ENCODE measurements at places on chromosomes 12 and 14.

- no peak for DNase-seq
These were observed 21.0 kb downstream of the DLK1 start for GRCh38 chr14:100747736-100748135.

DNA sequence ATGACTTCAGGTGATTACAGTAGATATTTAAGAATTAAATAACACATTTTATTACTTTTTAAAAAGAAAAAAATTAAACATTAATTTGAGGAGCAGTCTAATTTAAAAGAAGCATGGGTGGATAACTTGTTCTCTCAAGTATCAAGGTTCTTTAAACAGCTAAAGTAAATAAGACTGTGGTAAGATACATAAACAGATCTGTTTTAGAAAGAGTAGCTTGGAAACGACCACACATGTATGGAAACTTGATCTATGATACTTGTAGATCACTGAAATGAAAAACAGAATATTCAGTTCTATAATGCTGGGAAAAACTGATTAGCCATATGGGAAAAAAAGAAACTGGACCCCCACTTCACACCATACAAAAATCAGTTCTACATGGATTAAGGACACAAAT, 36.0 kb downstream of the TC2N start:
- DNase-seq: no peak

- no peak for DNase-seq
These were observed 138.8 kb downstream of the CALM1 start for GRCh38 chr14:90535556-90536090.

- no peak for DNase-seq
These were observed 457.1 kb downstream of the TMEM132D start for GRCh38 chr12:129446696-129447095.

GRCh38 chr14:58865514-58866281, 227.9 kb downstream of the DACT1 start:
- DNase-seq: no peak

DNA sequence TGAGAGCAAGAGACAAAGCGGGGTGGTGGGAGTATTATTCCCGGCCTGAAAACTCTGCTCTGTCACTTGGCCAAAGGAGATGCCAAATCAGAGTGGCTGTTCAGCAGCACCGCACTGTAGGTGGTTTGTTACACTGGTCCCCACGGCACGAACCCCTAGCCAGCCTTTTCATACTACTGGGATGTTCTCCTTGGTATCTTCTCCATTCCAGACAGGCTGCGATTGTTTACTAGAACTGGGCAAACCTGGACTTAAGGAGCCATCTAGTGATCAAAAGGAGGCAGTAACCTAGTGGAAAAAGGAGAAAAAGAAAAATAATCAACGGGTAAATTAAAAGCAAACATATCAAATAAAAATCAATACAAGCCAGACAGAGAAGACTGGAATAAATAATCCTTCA, 58.9 kb upstream of the TMTC2 start:
- DNase-seq: peak; percentile 67

DNA sequence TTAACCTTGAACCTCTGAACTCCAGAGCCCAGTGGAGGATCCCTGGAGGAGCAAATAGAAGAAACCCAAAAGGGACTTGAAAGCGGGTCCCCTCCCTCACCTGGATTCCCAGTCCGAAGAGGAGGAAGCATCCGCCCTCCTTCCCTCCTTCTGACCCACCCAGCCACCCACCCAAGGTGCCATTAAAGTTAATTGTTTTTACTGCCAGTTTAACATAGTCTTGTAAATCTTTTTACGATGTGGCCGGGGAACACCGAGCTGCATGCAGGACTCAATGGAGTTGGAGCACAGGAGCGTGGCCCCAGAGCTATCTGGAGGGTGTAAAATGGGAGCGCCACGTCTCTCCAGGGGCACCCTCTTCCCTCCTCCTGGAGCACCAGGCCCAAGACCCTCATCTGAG, 49.9 kb upstream of the TBX3 start:
- no peak for DNase-seq

DNA sequence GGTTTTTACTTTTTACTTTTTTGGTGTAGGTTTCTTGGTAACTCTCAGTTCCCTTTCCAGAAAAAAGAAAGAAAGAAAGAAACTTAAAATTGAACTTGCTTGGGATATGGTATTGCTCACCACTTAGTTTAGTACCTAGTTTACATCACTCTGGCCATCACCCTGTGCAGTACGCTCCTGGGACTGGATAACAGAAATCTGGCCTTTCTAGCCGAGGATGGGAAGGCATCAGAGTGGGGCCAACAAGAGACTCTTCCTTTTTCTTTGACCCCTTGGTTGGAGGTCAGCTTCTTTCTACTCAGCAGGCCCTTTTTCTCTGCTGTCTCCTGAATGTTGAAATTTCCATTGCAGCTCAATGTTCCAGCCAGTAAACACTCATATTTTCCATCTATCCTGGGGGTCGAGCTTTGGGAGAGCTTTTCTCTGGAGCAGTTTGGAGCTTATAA, 156.6 kb downstream of the TGFB3 start:
- DNase-seq: peak; percentile 93

- no peak for DNase-seq
These were observed 30.0 kb downstream of the HSP90AA1 start for GRCh38 chr14:102056694-102057442.

- DNase-seq: no peak
These were observed 2.4 kb upstream of the CISTR start for GRCh38 chr12:53754188-53754585.

DNA sequence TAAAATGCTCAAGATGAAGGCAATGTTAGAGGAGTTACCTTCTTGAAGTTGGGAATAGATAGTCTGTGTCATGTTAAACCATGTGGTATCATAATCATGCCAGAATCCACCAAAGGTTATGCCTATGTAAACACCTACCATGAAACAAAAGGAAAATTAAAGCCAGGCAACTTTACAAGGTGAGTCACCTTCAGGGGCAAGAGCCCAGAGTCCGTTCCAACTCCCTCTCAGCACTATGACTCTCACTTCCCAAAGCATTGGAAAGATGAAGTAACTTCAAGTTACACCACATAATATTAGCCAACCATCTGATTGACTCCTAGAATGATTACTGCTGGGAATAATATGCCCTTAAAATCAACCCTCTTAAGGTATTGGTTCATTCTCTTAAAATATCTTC, 38.5 kb downstream of the CATSPERB start:
- no peak for DNase-seq

GRCh38 chr12:6961695-6962284, 8.7 kb downstream of the PHB2 start:
- peak; percentile 80 for DNase-seq

DNA sequence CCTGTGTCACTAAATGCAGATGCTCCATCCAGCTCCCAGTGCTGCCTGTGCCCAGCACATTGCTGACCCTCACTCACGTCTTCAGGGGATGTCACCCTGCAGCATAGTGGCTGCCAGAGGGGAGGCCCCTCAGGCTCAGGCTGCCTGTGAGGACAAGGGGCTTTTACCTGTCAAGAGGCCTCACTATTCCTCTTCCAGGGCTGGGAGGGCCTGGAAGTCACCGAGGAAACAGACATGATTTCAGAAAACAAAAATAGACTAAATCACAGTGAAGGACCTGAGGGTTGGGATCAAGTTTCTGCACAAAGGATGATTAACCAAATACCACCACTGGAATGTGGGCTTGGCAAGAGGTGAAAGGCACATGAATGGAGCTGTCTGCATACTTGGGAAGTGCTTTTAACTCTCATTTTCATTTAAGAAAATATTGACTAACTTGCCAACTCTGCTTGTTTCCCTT, 1202.3 kb downstream of the BCL11B start:
- peak; percentile 10 for DNase-seq

- no peak for DNase-seq
These were observed 3.5 kb downstream of the ATP2A2 start for GRCh38 chr12:110284597-110284996.

- DNase-seq: no peak
These were observed 42.8 kb upstream of the NUAK1 start for GRCh38 chr12:106181401-106182114.

GRCh38 chr12:92786045-92786444, 83.3 kb downstream of the PLEKHG7 start:
- DNase-seq: peak; percentile 46

DNA sequence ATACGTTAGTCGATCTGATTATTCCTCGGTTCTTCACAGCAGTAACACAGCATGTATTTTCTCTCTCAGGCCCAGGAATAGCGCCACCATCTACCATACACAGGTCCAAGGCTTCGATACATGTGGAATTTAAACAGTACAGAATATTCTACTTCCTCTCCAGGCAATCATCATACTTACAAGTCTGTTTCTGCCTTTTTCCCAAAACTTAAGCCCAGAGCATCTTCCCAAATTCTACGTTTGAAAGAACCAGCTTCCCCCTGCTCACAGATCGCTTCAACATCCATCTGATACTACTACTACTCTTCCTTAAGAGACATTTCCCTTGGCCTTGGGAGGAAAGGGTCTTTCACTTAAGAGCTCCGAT, 626 bp downstream of the TXNDC16 start:
- peak; percentile 67 for DNase-seq

DNA sequence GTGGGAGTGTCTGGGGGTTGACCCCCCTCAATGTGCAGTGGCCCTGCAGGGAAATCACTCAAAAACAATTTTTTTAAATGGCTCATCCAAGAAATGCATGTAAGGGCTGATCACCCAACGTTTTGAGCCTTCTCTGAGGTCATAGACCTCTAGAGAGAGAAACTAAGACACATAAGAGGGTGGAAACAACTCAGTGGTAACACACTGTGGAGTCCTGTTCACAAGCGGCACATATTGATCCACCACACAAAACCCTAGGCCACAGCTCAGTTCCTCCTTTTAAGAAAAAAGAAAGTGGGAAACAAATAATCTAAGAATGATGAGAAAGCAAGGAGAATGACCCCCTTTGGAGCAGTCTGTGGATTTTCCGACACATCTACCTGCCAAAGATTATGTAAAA, 83.0 kb upstream of the METAP2 start:
- no peak for DNase-seq

- DNase-seq: peak; percentile 65
These were observed 1.1 kb downstream of the PDE3A start for GRCh38 chr12:20369305-20370013.

GRCh38 chr12:12446786-12447185, 89.9 kb downstream of the BORCS5 start:
- no peak for DNase-seq

DNA sequence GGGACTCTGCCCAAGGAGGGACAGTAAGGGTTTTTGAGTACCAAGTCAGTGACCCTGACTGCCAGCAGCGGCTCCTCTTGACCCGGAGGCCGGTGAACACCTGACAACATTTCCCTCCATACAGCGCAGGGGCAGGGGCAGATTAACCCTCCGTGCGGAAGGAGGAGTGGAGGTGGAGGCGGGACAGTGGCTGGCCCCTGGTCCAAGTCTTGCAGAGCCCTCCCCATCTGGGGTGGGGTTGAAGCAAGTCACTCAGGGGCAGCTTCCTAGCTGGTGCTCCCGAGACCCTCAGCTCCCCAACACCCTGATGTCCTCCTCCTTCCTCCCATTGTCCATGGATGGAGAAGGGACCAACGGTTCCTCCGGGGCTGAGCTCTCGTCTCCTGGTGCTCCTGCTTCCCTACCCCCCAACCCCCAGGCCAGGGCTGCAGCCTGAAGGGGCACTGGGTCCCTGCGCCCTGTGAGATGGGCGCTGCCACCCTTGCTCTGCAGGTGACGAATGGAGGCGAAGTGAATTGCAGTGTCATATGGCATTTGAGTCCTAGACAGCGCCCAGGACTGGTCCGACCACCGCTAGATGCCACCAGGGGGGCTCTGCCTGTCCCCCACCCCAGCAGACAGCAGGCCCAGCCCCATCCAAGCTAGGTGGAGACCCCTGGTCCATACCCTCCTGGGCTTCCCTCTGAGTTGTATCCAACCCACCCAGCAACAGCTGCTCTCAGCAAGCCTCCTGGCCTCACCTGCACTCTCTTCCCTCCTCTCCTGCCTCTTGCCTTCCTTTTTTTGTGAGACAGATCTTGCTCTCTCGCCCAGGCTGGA, 7.0 kb upstream of the AMN start:
- DNase-seq: no peak

GRCh38 chr12:92185052-92185451, 39.4 kb upstream of the BTG1 start:
- DNase-seq: no peak

GRCh38 chr12:21644516-21644915, 13.1 kb downstream of the LDHB start:
- no peak for DNase-seq

GRCh38 chr12:2344476-2344875, 291.7 kb downstream of the CACNA1C start:
- DNase-seq: no peak

DNA sequence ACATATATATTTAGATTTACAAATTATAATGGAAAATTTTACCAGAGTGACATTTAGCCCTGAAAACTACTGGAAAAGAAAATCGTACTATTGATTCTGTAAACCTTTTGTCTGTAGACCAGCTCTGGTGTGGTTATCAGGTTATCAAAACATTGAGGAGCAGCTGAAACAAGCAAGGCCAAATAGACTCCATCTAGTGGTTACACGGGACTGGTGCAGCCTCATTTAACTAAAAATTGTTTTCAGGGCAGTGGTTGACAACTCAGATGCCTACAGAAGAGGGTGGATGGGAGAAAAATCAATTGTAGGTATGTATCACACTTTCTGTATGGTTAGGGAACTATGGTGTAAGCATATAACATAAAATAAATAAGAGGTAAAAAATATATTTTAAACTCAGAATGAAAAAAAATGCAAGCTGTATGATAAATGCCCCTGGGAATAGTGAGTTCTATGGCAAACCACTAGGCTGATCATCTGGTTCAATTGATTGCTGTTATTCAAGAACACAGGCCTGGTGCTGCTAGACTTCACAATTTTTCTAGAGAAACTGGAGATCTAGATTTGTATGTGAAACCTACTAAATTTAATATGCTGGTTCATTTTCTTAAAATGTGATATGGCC, 51.2 kb downstream of the ACSS3 start:
- peak; percentile 74 for DNase-seq

GRCh38 chr14:66070542-66071319, 415.4 kb upstream of the CCDC196 start:
- DNase-seq: peak; percentile 17

- DNase-seq: no peak
These were observed 167.5 kb upstream of the SRRM4 start for GRCh38 chr12:118813778-118814357.

- DNase-seq: no peak
These were observed 3.1 kb downstream of the MCRS1 start for GRCh38 chr12:49564686-49565405.

DNA sequence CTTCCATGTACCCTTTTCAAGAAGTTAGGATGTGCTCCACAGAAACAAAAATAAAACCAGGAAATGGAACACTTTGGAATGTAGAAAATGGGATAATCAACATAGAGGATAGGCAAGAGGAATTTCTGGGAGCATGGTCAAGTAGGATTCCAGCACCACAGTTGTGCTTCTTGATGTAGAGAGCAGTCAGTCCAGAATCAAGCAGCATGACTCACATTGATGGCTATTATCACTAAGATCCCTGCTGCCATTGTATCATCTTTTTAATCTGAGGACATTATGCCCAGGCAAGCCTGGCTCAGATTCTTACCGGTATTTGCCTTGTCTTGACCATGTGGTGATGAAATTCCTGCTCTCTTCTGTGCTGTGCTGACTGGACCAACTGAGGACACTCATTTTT, 5.7 kb downstream of the ETFRF1 start:
- peak; percentile 37 for DNase-seq

Data from choroid plexus epithelial cell (primary cell).